ENCODE measurements at places on chromosomes 12 and 14.

GRCh38 chr14:89444044-89444443 lies 27.0 kb upstream of the FOXN3 start:
- DNase-seq: no peak

DNA sequence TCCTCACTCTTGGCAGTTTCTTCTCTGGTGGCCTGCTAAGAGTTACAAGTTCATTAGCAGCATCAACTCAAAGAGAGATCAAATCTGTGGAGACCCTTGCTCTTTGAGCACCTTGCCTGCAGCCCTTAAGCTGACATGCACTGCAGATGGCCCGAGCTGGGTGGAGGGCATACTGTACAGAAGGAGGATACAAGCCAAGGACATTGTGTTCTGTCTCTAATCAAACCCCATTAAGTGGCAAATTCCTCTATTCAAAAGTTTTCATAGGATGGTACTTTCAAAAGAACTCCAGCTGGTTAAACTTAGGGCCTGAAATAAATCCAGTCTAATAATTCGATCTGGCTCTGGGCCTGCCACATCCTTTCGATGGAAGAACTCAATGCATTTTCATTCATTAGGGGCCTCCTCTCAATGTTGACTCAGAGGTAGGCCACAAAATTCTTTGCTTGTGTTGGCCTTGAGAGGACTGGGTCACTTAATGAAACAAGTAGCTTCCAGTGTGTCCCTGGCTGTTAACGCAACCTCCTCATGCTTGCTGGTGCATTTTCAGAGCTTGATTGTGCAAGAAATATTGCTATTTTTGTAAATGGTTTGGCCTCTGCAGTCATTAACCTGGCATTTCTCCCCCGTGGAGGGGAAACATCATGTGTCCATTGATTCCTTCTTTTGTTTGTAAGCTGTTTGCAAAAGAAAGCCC lies 318.2 kb downstream of the NUAK1 start:
- DNase-seq: no peak

DNA sequence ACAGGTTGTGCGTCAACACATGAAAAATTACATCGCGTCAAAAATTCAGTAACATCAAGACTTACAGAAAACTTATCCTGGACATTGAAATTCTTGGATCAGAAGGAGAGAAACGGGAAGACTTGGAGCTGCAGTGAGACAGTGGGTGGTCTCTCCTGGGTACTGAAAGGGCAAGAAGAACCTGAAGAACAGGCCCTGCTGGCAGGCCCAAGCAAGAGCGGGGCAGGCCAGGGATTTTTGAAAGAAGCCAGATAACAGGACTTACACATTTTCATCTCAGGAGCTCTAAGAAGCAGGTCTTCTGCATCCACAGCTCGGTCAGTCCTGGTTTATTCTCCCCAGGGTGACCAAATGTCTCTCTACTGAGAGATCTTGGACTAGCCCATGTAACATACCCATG lies 466.5 kb upstream of the SOX5 start:
- DNase-seq: no peak

DNA sequence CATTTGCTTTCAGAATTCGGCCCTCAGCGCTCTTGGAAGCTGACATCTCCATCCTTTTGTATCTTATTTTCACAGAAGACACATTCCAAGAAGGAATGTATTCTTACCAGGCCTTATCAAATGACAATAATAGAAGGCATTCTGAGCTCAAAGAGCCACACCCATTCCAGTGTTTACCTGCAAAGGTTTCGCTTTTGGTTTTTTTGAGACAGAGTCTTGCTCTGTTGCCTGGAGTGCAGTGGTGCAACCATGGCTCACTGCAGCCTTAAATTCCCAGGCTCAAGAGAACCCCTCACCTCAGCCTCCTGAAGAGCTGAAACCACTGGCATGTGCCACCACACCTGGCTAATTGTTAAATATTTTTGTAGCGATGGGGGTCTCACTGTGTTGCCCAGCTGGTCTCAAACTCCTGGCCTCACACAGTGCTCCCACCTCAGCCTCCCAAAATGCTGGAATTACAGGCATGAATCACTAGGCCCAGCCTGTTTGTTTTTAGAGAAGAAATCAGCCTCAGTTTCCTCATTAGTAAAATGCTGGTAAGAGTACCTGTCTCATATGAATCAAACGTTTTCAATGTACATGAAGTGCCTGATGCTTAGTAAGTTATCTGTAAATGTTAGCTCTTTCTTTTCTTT lies 69.2 kb downstream of the SLC6A12 start:
- no peak for DNase-seq

DNA sequence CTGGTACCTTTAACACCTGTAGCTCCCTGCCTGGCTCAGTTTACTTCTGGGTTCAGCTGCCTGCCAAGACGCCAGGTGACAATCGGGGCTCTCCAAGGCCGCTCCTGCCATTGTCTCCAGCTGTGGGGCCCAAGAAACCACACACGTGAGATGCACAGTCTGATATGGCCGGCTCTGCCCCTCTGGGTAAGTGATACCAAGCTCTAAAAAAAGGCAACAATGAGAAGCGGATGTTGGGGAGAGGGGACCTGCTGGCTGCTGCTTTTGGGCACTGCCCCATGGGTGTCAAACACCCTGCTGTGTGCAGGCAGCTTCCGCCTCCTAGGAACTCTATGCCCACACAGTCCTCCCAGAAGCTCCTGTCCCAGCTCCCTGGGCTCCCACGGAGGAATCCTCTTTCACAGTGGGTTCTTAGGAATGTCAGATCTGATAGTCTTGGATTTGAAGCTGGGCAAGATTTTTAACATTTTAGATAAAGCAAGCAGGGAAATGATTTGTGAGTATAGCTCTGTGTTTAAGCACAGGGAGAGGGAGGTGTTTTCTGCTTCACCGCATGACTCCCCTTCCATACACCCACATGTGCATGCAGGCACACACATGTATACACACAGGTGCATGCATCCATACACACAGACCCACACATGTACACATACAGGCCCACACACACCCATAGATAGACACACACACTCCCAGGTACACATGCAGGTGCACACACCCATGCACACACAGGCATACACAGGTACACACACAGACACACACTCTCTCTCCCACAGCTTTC lies 1135.8 kb downstream of the BCL11B start:
- DNase-seq: no peak

DNA sequence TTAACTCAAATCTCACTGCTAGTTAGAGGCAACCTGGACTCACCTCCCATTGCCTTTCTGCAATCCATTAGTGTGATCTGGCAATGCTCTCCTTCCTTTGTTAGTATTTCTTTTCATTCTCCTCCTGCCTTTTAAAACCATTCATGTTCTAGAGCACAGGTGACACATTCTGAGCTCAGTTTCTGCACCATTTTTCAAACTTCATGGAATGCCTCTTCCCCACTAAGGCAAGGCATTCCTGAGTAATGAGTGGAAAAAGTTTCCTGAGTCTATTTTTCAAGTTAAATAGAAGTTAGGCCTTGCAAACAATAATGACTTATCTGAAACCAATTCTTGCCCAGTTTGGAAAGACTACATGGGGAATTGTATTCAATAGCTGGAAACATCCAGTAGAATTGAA lies 1001.8 kb downstream of the BCL11B start:
- DNase-seq: no peak

DNA sequence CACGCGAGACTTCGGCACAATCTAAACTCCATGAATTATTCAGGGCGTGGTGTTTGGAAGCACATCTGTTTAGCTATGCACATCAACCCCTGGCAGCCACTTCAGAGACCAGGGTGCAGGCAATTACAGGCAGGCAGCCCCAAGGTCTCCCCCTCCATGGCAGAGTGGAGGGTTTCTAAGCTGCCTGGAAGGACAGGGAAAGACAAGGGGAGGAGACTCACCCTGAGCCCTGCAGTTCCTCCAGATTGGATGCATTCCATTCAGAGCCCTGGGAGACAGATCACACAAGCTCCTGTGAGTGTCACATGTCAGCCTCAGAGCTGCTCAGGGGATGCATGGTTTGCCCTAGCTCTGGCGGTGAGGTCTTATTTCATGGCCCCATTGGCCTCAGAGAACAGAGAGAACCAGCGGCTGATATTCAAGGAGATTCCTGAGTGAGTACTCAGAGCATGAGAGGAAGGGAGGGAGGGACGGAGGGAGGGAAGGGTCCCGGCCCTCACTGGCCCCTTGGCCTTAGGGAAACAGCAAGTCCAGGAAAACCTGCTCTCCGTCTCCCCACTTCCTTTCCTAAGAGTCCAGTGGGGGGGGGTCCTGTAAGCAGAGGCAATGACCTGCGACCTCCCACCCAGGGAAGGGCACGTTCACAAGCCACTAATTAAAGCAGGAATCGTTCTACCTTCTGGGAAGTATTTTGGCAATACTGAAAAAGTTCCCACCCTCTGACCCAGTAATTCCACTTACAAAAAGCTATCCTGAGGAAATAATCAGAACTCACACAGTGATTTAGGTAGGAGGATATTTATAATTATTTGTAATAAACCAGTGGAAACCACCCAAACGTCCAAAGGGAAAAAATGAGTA lies 55.1 kb downstream of the SSH1 start:
- DNase-seq: no peak

GRCh38 chr14:36069535-36069900 lies 107.0 kb downstream of the PTCSC3 start:
- no peak for DNase-seq

DNA sequence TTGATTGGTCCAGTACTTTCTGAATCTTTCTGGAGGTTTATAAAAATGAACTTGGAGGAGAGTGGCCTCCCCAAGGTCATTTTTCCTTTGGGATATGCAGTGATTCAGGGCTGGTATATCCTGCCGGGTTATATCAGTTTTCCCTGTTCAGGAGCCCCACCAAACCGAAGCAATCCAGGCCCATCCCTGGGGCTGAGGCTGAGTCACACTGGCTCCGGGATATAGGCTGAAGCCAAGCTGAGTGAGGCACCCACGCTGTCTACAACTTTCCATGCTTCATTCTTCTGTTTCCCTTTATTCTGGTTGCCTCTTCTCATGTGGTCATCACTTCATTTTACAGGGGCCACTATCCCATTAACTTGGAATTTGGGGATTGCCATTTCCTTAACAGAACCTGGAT lies 3.4 kb downstream of the SSPN start:
- no peak for DNase-seq

DNA sequence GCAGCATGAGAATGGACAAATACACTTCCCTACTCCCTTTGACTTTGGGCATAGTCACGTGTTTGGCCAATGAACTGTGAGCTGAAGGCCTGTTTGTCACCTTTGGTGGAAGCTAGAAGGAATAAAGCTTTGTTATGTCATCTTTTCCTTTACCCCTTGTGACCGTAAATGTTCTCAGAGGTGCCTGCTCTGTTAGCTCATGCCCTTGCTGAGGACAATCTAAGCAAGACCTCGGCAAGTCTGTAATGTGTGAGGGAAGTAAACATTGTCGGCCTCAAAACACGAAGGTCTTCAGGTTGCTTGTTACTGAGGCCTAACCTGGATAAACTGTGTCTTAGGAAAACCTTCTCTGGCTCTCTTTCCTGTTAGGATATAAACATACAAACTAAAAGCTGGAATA lies 354.2 kb downstream of the TMEM132D start:
- no peak for DNase-seq

DNA sequence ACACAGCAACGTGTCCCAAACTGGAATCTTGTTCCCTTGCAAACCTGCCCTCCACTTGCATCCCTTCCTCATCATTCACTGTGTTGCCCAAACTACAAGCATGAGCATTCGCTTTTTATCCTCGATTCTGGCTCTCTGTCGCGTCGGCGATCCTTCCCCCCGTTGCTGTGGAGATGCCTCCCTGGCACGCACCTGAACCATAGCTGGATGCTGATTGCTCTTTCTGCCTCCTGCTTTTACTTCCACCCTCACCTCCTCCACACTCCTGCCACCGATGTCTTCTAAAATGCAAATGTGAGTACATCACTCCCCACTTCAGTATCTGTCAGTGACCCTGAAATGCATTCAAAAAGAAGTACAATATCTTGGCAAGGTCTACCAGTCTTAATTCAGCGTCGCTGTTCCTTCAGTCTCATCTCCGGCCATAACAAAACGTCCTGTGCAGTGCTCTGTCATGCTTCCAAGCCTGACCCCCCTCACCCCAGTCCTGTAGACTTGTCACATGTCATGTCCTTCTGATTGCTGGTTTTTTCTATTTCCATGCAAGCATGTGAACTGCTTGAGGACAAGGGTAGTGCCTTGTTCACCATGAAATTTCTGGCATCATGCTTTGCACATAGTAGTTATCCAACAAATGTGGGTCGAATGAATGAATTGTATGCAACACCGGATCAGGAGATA lies 2.5 kb upstream of the PPP2R5C start:
- no peak for DNase-seq

DNA sequence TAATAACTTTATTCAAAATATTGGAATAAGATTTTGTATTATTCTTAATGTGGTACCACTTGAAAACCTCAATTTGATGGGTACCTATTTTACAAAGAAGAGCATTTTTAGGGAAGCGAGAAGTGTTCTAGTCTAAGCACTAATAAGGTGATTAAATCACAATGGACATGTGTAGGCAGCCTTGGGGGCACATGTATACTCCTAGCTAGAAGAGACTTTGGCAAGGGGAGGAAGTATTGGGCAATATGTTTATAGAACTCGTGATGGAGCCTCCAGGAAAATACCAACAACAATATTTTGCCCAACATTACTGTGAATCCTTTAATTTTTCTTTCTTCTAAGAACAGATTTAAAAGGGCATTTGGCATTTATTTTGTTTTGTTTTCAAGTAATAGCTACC lies 280.3 kb downstream of the ADAMTS20 start:
- DNase-seq: no peak

DNA sequence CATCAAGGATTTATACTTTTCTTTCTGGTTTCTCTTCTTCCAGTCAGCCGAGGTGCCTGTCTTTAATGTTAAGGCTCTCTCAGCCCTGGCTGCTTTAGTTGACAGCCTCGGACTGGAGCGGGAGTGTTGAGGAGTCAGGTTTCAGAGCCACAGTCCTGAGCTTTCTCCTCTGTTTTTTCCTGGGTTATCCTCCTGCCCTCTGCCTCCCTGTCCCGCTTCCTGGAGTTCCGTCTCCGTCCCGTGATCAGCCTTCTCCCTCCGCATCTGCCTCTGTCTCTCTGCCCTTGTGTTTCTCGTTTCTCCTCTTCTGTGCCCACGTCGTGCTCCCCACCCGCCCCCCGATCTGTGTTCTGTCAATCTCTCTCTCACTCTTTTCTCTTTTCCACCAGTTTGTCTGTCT lies 33.0 kb downstream of the IQSEC3 start:
- DNase-seq: no peak

DNA sequence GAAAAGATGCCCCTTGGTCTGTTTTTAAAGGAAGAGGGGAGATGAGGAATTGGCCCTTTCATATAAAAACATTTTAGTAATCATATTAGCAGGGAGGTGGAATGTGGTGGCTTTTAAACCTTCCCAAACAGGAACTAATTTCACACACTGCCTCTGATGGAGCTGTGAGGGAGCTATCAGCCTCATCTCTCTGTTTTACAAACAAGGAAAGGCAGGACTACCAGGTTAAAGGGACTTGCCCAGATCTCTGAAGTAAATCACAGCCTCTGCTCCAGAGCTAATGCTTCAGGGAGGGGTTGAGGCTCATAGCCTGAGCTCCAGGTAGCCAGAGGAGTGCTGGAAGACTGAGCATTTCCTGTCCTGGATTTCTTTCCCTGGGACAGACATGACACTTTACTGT lies 1.1 kb upstream of the BMP4 start:
- DNase-seq: no peak

GRCh38 chr14:82070040-82070439 lies 536.4 kb upstream of the SEL1L start:
- DNase-seq: no peak

- no peak for DNase-seq
Observed at GRCh38 chr14:26741711-26742212, 143.9 kb upstream of the NOVA1 start.
